SW480 (cell line): ENCODE measurements at places on chromosomes 16 and 17.

GRCh38 chr16:11020792-11021551 is 76.6 kb downstream of the CLEC16A start:
- no peak for DNase-seq

- DNase-seq, result no peak
These were observed 2.8 kb upstream of the NXPH3 start for GRCh38 chr17:49572806-49573420.

- peak; percentile 98 for DNase-seq
These were observed 664 bp upstream of the NKD1 start for GRCh38 chr16:50547340-50548124.

- DNase-seq, result no peak
These were observed 18.1 kb downstream of the SPOP start for GRCh38 chr17:49659661-49660382.

DNA sequence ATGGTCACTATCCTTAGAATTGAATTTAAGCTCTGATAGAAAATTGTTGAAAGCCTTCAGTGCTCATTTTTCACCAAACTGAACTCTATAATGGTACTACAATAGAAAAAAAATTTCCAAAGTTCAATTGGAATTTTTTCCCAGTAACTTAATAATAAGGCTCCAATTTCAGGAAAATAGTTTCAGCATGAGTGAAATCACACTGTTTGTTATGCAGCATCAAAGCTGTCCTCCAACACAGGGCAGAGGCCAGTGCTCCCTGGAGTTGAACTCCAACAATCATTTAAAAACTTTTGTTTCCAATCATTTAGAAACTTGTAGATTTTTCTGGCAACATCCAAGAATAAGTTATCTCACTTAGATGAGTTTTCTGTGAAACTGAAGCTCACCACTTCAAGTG is 103.1 kb upstream of the HSBP1 start:
- no peak for DNase-seq

GRCh38 chr17:59372138-59372751 is 40.8 kb downstream of the YPEL2 start:
- DNase-seq, result peak; percentile 16

DNA sequence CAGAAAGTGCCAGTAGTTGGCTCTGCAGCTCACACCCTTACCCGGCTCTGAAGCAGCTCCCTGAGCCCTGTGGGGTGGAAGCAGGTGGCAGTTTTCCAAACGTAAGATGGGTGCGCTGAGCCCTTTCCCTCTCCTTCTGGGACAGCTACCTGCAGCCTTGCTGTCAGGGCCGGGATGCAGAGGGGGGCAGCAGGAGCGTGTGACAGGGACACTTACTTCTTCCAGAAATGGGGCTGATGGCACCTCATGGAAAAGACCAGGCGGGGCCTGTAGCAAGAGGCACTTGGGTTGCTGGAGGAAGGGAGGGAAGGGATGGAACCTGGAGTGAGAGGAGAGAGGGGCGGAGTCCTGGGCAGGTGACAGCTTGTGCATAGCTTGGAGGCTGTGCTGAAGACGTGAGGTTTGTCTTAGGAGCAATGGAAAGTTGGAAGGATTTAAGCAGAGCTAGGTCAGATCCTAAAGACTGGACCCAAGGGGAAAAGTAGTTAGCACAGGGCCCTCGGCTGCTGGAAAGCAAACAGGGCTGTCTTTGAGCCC is 216.8 kb upstream of the RPL38 start:
- DNase-seq, result no peak

DNA sequence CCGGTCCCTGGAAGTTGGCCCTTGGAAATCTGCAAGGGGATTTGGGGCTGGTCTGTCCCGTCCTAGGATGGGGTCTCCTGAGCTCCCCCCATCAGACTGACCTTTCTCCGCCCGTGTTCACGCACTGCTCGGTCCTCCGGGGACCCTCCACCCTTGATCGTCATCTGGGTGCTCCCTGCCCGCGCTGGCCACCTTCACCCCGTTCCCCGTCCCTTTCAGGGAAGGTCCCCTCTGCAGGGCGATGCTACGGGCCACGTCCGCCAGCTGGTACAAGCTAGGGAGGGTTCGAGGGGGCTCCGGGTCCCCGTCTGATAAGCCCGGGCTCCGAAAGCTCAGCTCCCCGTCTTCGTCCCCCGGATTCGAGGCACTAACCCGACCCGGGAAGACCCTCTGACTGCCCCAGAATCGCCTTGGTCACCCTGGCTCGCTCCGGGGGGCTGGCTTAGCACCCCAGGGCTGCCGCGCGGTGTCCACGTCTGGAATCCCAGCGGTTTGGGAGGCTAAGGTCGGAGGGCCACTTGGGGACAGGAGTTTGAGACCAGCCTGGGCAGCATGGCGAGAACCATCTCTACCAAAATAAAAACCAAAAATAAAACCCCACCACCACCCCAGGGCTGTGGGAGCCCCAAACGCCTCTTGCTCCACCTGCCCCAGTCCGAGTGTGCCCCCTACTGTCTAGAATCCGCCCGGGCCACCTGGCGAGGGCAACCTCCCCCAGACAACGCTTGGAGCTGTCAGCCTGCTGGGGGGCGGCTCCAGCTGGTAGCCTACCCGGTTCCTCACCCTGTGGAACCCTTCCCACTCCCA is 1.1 kb upstream of the SLC43A2 start:
- peak; percentile 55 for DNase-seq

DNA sequence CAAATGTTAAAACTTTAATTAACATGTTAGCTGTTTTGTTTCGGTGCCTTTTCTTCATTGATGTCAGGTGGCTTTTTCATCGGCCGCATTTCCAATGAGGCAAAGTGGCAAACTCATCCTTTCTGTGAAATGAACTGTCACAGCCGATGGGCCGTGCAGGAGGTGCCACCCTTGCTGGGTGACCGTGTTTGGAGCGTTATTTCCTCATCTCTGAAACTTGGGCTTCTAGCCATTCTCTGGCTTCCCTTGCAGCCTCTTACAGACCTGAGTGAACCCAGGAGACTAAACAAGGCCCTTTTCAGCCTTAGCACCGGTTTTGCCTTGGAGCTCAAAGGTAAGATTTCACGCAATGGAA is 42.2 kb upstream of the PRSS54 start:
- no peak for DNase-seq

- DNase-seq, result no peak
These were observed 13.6 kb downstream of the HEATR6 start for GRCh38 chr17:60065136-60065535.

- DNase-seq, result no peak
These were observed 41.9 kb downstream of the FAM20A start for GRCh38 chr17:68559316-68559715.

DNA sequence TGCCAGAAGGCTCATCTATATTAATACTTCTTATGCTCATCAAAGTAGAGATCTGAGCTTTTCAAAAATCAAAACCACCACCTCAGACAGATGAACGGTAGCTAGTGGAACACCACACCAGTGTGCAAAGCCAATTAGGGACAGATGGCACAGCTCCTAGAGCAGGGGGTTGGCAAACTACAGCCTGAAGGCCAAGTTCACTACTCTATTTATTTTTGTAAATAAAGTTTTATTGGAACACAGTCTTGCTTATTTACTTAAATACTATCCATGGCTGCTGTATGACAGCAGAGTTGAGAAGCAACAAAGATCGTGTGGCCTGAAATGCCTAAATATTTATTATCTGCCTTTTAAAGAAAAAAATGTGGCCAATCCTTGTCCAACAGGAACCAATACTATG is 56.8 kb downstream of the AMFR start:
- DNase-seq, result no peak

- DNase-seq, result peak; percentile 95
These were observed 1.5 kb downstream of the GRB7 start for GRCh38 chr17:39738983-39739884.

DNA sequence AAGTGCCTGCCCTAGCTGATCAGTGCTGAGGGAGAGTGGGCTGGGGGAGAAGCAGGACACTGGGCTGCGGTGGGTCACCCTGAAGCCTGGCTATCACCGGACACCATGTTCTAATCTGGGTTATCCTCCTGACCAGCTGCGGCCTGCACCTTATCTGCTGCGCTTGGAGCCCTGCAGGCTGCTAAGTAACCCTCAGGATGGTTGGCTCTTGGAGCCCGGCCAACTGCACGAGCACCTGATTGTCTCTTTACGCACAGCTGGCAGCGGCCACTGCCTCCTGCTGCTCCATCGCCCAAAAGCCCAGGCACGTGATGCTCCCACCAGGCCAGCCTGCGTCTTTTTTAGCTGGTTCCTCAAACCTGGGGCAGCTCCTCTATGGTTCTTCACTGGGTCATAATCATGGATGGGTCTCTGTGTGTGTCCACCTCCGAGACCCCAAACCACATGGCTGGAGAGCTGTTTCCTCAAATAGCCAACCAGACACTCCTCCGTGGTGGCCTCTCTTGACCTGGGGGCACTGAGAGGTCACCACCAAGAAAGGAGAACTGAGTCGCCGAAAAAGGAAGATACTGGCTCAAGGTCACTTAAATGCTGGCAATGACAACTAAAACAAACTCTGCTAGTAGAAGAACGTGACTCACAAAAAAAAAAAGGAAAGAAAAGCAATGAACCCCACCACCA is 21.7 kb downstream of the SPHK1 start:
- no peak for DNase-seq

- DNase-seq, result no peak
These were observed 166.9 kb downstream of the LGALS9B start for GRCh38 chr17:20300436-20300934.

DNA sequence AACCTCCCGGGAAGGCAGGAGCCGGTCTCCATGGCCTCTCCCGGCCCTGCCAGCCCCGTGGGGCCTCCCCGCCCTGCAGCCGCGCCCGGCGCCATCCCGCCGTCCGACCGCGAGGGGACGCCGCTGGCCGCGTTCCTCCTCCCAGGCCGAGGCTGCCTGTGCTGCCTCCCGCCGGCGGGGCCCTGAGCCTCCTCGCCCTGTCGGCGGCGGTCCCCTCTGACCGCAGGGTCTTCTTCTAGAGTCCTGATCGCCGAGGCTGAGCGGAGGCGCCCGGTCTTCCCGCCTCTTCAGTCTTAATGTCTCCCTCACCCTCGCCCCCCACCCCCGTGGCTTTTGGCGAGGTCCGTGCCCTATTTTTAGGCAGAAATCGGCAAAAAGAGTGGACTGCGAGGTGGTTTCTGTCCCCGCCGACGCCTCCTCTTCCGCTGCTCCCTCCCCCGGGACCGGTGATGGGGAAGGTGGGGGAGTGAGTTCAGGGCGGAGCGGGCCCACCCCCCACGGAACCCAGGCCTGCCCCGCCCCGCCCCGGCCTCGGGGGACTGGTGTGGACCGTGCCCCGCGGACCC is 794 bp upstream of the CPNE7 start:
- DNase-seq, result peak; percentile 77

- DNase-seq, result peak; percentile 52
These were observed 6.2 kb downstream of the LLGL2 start for GRCh38 chr17:75531721-75532072.

- peak; percentile 86 for DNase-seq
These were observed 765 bp downstream of the MYO18A start for GRCh38 chr17:29179232-29180033.

DNA sequence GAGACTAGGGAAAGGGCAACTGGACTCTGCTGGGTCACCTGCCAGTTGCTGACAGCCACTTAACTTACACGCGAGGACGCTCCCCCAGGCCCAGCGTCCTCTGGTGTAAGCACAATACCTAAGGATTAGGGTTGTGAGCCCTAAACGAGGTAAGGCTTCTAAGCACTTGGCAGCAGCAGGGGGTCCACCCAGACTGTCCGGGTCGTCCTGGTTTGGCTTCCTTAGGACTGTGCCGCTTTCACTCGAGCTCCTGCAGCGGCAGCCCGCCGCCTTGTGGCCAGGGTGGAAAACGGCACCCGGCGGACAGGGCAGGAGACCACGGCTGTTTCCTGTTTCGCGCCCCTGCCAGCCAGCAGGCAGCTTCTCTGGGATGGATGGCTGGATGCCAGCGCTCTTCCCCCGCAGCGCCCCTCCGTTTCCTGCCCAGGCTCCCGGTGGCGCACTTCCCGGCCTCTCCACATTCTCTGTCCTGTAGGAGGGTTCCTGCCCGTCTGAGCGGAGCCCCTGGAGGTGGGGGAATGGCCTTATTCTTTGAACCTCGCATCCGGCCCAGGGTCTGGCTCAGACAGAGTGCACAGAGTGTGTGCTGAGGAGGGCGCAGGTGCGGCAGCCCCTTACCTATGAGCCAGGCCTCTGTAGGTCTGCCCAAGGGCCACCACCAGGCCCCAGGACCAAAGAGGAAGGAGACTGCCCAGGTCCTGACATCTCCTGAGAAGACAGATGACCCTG is 47.0 kb upstream of the AMZ2 start:
- peak; percentile 81 for DNase-seq

DNA sequence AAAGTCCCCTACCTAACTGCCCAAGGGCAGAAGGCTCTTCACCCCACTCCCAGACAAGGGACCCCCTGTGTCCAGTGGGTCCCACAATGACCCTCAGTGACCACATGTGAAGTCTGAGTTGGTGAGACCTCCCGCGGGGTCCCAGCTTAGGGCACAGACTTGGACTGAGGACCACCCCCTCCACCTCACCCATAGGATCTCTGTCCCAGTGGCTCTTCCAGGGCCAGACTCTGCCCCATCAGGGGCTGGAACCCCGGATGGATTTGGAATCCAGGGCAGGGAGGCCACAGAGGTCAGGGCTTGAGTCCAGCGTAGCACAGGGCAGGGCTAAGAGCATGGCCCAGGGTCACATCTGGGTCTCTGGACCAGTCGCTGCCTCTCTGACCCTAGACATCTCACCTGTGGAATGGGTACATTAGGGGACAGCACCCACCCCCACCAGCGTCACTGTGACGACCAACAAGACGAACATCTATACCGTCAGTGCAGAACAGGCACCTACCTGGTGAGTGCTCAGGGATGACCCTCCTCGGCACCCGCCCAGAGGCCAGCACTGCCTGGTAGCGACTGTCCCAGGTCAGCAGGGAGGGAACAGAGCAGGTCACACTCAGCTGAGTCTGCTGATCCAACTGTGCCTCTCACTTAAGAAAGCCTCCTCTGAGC is 37.7 kb downstream of the TNFRSF13B start:
- DNase-seq, result no peak

GRCh38 chr16:9677301-9677653 is 505.0 kb downstream of the GRIN2A start:
- DNase-seq, result no peak

- DNase-seq, result no peak
These were observed 207.6 kb downstream of the CEP112 start for GRCh38 chr17:65984299-65984698.

DNA sequence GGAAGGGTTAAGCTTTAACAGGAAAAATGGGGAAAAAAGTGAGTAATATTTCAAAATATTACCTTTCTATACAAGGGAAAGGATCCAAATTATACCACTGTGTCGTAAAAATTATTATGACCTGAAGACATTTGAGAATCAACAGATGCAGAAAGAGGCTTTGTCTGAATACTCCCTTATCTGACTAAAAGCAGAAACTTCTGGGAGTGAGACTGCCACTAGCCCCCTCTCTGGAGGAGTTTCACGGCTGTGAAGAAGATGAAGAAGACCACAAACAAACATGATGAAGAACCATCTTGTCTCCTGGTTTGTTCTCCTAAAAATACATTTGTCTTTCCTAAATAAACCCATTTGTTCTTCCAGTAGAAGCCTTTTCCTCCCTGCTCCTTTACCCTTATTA is 29.4 kb downstream of the CNTROB start:
- no peak for DNase-seq

DNA sequence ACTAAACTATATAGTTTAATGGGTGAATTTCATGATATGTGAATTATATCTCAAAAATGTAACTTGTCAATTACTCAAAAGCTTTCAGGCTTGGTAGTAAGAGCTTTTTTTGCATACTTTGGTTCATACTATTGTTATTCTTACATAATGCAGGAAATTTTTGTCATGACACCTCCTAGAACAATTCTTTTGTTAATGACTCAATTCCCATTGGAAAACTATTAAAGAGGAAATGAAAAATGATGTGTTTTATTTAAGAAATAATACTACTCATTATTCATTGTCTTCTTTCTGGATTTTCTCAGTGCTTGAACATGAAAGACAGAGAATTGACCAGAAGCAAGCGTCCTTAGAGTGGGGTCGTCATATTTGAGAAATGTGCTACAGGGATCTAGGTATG is 196.4 kb upstream of the KCNJ16 start:
- no peak for DNase-seq
